Globus pallidus (tissue), 1 donor: ENCODE measurements at places on chromosomes 2 and 18.

GRCh38 chr2:109031476-109032228, 42.6 kb upstream of the EDAR start:
- DNase-seq = peak; percentile 4

- DNase-seq = no peak
Observed at GRCh38 chr2:69253112-69253511, 133.9 kb downstream of the GFPT1 start.

DNA sequence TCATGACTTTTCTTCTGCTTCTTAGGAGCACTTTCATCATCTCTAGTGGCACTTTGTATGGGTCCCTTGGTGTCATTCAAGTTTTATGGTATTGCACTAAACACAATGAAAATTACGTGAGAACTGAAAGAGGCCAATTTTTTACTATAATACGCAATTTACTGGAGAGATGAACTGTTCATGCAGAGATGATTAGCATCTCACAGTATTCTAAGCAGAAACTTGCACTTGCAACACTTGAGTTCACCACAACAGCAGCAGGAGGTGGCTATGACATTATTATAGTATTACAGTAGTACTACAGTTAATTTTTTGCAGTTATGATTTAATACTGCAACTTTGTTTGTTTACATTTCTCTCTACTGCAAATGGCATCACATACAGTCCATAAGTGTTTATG, 793.1 kb upstream of the CRIM1 start:
- DNase-seq = no peak

DNA sequence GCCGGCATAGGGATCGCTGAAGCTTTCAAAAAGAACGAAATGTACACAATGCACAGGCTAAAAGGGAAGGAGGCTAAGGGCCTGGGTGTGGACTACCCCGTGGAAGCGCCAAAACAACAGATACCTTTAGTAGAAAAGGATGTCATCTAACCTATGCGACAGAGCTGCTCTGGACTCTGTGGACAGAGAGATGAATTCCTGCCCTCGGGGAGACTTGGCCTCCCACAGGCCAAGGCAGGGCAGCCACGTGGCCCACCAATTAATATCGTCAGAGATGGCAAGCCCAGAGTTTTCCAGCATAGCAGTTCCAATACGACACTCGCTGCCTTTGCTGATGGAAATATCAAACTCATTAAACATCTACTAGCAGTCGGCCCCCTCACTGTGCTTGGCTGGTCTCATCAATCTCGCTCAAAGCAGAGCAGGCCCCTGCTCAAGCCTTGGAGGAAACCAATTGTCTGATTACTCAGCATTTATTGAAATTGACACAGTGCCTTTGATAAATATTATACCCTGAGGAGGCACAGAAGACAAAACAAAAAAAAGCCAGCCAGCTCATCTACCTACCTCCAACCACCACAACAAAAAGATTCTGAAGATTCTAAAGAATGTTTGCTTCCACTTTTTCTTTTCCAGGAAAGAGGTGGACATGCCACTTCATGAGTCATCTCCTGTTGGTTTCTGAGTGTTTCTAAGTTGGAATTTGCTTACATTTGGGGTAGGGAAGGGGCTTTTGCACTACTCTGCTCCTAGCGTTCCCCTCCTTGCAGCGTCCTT, 79.0 kb upstream of the ACAA2 start:
- no peak for DNase-seq

DNA sequence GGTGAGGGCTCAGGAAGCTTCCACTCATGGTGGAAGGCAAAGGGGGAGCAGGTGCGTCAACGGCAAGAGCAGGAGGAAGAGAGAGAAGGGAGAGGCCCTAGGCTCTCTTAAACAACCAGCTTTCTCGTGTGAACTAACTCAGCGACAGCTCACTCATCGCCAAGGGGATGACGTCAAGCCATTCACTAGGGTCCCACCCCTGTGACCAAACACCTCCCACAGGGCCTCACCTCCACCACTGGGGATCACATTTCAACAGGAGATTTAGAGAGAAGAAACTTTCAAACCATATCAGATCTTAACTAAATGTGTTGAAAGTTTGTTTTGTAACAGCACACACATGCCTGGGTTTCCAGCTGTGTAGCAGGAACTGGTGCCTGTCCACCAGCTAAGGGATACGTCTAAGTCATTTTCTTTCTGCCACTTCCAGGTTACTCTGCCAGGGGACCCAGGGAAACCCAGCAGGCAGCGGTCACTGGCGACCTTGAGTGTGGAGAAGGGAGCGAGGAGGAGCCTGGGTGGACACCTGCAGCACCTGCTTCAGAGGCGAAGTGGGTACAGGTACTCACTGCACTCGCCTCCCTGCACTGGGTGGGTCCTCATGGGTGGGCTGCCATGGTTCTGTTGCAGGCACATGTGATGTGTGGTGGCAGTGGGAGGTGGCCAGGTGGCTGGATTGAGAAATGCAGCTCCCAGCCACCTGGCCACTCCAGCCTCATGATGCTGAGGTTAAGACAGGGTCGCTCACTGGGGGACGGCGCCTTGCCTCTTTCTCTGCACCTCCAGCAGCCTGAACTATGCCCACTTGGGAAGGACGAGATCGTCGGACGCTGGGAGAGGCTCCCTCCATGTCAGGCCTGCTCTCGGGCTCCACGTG, 8.4 kb upstream of the GPC1 start:
- DNase-seq = no peak
